ENCODE measurements at places on chromosomes 12 and 14.
A peak's percentile ranks its signal among the peaks of the same experiment; 100 is the strongest.

DNA sequence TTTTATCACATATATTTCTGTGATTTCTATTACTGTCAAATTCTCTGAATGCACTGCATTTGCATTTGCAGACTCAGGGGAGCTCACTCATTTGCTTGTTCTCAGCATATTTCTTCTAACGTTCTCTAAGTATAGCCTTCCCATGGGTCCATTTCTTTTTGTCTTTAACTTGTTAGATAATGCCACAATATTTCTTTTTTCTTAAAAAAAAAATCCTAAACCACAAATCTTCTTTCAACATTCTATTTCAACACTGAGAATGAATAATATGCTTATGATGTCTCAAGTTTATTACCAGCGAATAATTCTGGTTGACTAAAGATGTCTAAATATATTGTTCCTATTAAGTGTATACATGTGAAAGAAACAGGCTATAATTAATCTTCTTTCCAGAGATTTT lies 200.2 kb downstream of the ANO6 start:
- no peak for DNase-seq

- no peak for DNase-seq
These were observed 40.6 kb downstream of the WSCD2 start for GRCh38 chr12:108169708-108170107.

DNA sequence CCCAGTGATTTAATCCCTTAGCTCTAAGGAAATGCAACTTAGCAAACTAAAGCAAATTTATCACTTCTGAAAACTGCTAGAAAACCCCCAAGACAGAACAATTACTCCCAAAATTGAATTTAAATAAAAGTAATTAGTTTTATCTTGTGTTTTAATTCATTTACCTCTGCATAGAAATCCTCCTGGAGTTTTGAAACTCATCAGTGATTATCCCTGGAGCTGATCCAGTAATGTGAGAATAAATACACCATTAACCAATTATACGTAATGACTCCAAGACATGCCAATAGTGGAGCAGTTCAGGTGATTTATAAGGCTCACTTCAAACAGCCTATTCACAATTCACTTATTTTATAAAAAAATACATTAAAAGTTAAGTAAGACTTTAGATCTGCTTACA lies 855.3 kb upstream of the FLRT2 start:
- no peak for DNase-seq

DNA sequence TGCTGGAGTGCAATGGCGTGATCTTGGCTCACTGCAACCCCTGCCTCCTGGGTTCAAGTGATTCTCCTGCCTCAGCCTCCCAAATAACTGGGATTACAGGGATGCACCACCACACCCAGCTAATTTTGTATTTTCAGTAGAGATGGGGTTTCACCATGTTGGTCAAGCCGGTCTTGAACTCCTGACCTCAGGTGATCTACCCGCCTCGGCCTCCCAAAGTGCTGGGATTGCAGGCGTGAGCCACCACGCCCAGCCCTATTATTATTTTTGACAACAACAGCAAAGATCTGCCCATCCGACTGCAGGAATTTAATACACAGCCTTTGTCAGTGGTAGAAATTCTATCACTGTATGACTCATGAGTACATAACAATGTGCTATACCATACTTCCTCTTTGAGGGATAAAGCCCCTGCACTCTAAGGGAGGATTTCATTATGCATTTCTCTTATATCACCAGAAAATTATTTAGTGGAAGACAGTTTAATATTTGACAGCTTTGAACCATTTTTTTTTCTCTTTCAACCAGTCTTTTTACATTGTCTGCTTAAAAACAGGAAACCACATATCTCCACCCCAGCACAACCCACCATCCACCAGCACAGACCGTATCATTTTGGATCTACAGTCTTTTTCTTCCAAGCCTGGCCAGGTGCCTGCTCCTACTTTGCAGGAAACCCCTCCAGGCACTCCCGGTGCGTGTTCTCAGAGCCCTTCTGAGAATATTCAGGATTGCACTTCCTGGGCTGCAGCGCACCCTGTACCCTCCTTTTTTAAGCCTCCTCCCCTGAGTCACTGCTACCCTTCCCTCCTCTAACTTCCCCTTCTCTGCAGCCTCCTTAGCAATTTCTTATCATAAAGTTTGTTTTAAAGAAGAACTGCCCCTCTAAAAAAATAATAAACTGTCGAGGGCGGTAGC lies 594 bp downstream of the ARHGDIB start:
- peak; percentile 38 for DNase-seq

- no peak for DNase-seq
These were observed 79.6 kb downstream of the VRK1 start for GRCh38 chr14:96876747-96877146.

GRCh38 chr14:93426750-93427149 lies 4.0 kb upstream of the UNC79 start:
- DNase-seq: no peak

- DNase-seq: no peak
These were observed 18.4 kb downstream of the CMKLR1 start for GRCh38 chr12:108320507-108321293.

DNA sequence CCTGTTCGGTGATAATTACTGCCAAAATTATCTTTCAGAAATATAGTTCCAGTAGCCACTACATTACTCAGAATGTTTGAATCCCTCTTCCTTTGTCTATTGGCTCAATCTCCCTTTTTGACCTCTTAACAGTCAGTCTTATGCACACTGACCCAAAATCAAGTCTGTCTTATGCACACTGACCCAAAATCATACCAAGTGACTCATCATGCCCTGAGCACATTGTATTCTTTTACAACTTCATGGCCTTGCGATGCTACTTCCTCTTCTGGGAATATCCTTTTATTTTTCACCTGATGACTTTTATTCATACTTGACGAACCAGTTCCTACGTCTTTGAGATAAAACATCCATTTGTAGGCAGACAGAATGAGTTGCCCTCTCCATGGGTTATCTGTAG lies 182.3 kb downstream of the NPAS3 start:
- no peak for DNase-seq

DNA sequence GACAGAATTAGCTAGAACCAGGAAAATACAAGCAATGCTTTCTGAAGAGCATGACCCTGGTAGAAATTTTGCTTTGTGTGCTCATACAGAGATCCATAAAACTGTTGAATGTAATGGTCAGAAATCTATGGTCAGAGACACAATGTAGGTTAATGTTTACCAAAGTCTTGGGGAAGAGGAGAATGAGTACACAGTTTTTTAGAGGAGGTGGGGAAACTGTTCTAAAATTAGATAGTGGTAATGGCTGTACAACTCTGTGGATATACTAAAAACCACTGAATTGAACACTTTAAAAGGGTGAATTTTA lies 109.5 kb upstream of the ARHGAP5 start:
- no peak for DNase-seq

DNA sequence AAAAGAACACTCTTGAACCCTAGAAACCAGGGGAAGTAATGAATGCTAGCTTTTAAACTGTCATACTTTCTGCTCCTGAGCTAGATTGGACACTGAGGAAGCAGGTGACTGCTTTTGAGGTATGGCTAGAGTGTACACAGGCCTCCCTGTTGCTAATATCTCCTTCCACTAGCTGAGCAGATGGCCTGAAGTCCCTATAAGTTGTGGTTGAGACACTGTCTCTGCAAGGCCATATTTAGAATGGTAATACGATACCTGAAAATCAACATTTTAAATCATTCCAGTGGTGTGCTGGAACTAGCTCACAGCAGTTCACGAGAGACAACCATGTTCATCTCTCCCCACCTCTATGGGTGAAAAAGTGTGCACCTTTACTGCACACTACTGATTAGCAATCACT lies 46.4 kb upstream of the BMP4 start:
- no peak for DNase-seq

GRCh38 chr14:35696119-35696518 lies 113.0 kb downstream of the RALGAPA1 start:
- no peak for DNase-seq

DNA sequence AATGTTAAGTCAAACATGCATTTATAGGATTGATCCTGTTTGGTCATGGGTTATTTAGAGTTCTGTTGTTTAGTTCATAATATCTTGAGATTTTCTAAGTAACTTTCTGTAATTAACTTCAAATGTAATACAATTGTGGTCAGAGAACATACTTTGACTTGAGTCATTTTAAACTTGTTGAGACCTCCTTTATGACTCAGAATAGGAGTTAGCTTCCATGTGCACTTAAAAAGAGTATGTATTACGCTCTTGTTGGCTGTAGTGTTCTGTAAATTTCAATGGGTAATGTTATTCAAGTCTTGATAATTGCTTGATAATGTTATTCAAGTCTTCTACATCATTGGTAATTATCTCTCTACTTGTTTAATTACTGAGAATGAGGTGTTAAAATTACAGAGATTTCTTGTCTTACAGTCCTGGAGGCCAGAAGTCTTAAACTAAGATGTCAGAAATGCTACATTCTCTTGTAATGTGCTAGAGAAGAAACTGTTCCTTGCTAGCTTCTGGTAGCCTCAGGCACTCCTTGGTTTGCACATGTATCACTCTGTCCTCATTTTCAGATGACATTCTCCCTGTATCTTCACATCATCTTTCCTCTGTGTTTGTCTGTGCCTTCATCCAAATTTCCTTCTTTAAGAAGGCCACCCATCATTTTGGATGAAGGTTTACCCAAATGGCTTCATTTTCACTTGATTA lies 197.3 kb downstream of the TMTC3 start:
- DNase-seq: no peak

DNA sequence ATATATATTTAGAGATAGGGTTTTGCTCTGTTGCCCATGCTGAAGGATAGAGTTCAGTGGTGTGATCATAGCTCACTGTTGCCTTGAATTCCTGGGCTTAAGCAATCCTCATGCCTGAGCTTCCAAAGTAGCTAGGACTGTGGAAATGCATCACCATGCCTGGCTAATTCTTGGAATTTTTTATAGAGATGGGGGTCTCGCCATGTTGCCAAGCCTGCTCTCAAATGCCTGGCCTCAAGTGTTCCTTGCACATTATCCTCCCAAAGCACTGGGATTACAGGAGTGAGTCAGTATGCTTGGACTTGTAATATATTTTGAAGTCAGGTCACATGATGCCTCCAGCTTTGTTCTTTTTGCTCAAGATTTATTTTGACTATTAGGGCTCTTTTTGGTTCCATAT lies 178.0 kb downstream of the RPAP3 start:
- no peak for DNase-seq

DNA sequence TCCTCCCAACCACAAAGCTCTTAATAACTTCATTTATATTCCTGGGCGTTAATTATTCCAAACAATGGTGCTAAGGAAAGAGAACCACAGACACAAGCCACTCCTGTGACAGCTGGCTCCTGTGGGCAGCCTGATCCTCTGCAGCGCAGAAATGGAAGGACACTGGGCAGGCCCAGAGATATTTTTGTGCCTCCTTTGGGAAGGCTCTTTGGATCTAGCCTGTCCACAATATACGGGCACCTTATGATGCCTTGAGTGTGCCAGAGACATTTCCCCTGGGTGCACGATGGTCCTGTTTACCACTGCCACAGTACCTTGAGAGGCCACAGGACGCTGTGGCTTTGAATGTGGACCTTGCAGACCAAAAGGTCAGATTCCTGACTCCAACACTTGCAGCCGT lies 2.1 kb downstream of the ASB2 start:
- DNase-seq: no peak

GRCh38 chr12:131555197-131555846 lies 155.6 kb upstream of the SFSWAP start:
- no peak for DNase-seq

DNA sequence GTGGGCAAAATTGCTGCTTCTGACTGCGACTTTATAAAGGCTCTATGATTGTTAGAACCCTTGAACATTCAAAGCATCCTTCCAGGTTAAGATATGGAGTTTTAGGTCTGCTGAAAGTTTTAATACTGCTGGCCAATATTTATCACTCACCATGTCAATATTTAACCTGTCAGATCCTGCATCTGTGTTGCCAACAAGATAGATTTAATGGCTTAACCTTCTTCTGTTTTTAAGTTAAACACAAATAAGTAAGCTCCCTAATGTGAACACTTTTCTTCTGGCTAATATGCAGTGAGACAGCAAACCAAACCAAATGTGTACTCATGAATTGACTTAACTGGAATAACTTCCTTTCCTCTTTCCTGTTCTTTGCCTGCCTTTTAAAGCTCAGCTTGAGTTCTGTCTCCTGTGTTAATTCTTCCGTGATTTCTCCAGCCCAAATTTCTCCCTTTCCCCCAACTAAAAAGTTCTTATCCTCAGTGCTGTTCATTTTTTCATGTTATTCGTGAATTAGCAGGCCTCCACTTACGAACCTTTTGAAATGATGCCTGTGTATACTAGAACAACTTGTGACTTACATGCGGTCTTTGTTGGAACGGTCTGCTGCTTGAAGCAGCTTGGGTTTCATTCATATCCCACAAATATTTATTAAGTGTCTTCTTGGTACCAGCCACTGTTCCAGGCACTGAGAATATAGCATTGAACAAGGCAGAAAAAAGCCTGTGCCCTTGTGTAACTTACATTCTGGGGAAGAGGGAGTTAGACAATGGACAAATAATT lies 9.1 kb downstream of the FBXW8 start:
- no peak for DNase-seq

- DNase-seq: no peak
These were observed 23.8 kb downstream of the MAP3K9 start for GRCh38 chr14:70785556-70785955.

GRCh38 chr14:93042968-93043940 lies 72.5 kb downstream of the ITPK1 start:
- no peak for DNase-seq

GRCh38 chr12:132965796-132966195 lies 9.7 kb upstream of the ZNF605 start:
- DNase-seq: no peak

Measured in hematopoietic multipotent progenitor cell treated with erythropoietin and hydrocortisone succinate and interleukin-3 and kit ligand, for 15 days (in vitro differentiated cells).